ENCODE measurements at places on chromosomes 11 and 22.

GRCh38 chr11:112847568-112847967 is 113.7 kb upstream of the NCAM1 start:
- DNase-seq = no peak

DNA sequence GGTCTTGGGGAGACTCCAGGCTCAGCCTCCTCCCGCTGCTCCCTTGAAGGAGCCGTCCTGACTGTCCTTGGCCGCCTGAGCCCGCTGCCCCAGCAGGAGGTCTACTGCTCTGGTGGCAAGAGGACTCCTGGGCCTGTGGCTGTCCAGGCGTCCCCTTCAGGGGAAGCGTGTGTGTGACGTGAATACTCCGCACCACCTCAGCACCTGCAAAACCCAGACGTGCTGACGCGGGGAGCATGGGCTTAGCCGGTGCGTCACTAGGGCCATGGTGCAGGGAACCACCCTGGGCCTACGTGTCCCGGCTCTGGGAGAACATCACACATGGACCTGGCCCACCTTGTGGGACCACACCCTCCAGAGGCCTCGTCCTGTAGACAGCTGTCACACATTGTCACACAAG is 30.2 kb upstream of the BRSK2 start:
- no peak for DNase-seq

DNA sequence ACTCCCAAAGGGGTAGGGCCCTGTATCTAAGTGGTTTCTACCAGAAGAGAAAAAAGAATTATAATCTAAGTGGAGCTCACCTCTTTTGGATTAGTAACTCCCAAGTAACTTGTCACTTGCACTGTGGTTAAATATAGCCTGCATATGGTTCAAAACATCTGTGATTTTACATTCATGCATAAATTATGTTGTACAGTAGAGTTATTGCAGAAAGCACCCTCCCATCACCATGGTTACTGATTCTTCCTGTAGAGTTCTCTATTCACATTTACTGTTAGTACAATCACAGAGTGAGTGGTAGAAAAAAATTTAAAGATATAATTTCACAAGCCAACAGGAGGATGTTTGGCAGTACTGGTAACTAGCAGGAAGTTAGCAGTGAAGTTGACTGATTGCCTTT is 80.4 kb downstream of the LRRC4C start:
- no peak for DNase-seq

- no peak for DNase-seq
These were observed 21.7 kb downstream of the SELENOO start for GRCh38 chr22:50222508-50222907.

GRCh38 chr22:48630433-48630754 is 1197.3 kb downstream of the BRD1 start:
- DNase-seq = no peak

DNA sequence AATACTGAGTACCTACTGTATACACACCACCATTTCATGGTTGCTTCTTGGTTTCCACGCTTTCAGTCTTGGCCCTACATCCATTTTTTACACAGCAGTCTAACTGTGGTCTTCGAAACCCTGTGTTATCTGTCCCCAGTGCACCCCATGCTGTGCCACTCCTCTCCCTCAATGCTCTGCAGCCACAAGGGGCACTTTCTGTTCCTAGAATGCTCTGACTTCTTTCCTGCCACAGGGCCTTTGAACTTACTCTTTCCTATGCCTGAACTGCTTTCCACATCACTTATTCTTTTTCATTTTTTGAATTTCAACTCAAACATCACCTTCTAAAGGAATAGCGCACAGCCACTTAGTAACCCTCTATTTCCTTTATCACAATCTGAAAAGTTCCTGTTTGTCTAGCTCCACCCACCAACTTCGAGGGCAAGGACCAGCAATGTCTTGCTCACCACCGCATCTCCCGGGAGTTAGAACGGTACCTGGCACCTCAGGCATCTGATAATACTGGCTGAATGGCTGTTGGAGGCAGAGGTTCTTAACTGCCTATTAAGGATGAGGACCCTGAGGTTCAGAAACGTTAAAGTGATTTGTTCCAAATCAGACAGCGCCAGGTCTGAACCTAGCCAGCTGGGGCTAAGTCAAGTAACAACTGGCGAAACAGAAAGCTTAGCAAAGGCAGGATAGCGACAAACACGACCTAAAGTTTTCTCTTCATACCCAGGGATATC is 568 bp downstream of the ALG8 start:
- DNase-seq = peak; percentile 31

GRCh38 chr22:41286639-41287091 is 678 bp upstream of the RANGAP1 start:
- DNase-seq = no peak

DNA sequence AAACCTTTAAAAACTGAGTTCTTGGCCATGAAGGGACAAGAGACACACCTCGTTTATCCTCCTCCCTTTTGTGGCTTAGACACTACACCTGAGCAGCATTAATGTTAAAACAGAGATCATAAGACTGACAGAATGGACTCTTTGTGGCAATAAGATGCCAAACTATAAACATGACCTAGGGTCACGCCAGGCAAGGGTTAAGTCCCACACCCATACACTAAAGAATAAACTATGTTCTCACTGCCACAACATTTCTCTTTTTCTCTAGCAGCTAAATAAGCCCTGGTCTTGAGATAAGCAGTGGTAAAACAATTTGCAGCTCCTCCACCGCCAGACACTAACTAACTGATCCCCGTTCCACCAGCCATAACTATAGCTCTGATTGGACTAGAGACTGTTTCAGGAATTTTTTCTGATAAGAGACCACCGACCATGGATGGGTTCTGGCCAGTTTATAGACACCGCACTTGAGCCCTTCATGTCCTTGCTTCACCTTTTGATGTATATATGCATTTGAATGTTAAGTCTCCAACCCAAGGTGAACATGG is 4.9 kb upstream of the SLCO2B1 start:
- DNase-seq = no peak

DNA sequence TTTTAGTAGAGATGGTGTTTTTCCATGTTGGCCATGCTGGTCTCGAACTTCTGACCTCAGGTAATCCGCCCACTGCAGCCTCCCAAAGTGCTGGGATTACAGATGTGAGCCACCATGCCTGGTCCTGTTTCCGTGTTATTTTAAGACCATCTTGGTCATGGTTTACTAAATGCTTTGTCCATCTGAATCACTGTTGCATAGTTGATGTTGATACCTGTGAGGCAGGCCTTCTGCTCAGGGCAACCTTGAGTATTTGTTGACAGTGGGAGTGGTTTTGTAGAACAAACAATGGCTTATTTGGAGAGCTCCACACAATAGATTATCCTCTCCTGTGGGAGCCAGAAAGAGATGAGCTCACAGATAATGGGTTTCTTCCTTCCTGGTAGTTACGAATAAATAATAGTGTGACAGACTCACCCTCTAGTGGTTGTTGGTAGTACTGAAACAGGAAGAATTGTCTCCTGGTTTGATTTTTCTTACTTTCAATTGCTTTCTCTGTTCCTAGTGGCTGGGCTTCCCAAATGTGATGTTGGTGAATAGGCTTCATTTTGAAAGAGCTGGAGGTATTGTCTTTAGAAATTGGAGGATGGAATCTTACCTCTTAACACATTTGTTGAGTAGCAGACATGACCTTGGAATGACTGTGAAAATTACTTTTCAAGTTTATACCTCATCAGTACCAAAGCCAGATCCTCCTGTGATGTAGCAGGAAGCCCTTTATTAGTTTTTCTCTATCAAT is 39.0 kb downstream of the CTNND1 start:
- DNase-seq = peak; percentile 100

DNA sequence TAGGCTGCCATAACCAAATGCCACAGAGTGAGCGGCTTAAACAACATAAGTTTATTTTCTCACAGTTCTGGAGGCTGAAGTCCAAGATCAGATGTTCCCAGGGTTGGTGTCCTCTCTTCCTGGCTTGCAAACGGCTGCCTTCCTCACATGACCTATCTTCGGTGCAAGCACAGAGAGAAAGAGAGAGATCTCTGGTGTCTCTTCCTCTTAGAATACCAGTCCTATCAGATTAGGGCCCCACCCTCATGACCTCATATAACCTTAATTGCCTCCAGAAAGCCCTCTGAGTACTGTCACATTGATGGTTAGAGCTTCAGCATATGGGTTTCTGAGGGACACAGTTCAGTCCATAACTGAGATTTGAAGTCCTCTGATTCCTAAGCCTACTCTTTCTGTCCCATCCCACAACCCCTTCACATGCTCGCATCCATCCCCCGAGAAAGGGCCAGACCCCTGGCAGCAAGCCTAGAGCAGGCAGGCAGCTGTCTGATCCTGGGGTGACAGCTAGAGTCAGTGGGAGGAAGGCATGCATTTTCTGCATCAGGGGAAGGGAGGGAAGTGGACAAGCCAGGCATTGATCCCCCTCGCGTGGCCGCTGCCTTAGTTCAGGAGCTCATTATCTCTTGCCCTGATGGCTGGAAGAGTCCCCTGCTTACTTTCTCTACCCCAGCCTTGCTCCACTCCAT is 114.1 kb downstream of the FAR1 start:
- DNase-seq = no peak

- peak; percentile 54 for DNase-seq
These were observed 32.4 kb downstream of the POU2F3 start for GRCh38 chr11:120272303-120272702.

GRCh38 chr11:72010529-72011233 is 12.0 kb downstream of the IL18BP start:
- no peak for DNase-seq

DNA sequence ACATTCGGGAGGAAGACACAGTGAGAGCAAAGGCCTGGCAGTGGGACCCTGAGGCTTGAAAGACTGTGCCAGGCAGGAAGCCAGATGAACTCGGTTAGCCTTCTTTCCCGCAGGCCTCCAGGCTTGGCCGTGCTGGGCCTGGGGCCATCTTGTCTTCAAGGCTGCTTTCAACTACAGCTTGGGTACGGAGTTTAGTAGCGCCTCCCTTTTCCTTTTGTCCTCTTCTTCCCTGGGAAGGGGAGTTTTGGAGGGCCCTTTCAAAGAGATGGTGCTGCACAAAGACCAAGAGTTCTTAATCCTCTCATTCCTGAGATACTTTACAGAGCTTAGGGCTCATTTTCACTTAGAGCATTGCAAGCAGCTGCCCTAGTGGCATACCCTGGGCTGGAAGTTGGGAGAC is 87.5 kb downstream of the TP53I11 start:
- DNase-seq = no peak

- DNase-seq = no peak
These were observed 7.0 kb downstream of the FADD start for GRCh38 chr11:70210051-70210501.

DNA sequence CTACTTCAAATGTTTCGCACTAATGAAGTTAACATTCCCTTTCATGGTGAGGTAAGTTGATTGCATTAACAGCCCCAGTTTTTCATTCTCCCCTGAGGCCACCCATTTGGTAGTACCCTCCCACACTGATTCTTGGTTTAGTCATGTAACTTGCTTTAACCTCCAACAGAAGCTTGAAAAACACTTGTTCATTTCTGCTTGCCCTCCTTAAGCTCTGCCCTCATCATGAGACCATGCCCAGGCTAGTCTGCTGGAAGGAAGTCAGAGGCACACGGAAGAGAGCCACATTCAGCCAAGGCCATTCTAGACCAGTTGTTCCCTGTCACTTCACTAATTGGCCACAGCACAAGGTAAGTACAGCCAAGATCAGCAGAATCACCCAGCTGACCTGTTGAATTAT is 50.7 kb upstream of the CD44 start:
- DNase-seq = no peak

GRCh38 chr11:31800398-31801265 is 10.5 kb downstream of the PAX6 start:
- no peak for DNase-seq

GRCh38 chr11:16945671-16946469 is 68.3 kb downstream of the PLEKHA7 start:
- peak; percentile 73 for DNase-seq

- DNase-seq = no peak
These were observed 7.0 kb upstream of the PRG2 start for GRCh38 chr11:57397394-57397990.

GRCh38 chr11:74055938-74056337 is 47.1 kb upstream of the UCP3 start:
- peak; percentile 84 for DNase-seq

DNA sequence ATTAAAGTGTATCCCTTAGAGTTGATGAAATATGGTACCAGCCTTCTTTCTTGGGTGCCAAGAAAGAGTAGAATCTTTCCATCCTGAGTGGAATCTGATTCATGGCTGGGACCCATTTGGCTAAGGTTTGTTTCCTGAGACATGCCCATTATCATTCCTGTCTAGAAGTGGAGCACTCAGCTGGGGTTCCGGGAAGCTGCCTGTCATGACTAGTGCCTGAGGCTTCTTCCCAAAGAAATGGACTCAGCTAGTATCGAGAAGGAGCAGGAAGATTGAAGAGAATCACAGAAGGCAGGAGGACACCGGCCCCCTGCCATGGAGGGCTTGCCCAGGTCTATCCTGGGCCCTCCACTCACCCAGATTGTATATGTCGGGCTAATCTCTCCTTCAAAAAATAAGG is 57.6 kb downstream of the KREMEN1 start:
- no peak for DNase-seq

DNA sequence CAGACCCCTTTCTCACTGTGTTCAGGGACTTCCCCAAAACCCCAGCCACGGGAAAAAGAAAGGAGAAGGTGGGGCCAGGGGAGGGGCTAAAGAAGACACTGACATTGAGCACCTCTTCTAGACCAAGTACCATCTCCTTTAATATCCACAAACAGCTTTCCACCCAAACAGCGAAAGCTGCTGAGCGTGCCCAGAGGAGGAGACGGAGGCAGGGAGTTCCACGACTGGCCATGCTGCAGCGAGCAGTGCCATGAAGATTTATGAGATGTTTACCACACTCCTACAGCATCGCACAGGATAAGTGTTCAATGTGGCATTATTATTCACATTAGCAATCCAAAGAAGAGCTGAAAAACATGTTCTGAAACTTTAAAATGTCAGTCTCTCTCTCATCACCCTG is 127.4 kb downstream of the LARGE1 start:
- no peak for DNase-seq
